ENCODE measurements at places on chromosomes 2 and 18. TPM values are rescaled to one million over a fixed set of nuclear protein-coding genes. Genes with fewer than 3 reads are reported as not detected.

GRCh38 chr2:13091861-13092378 lies 375.2 kb downstream of the TRIB2 start:
- no peaks in the 10 kb centered on the region for H3K36me3 ChIP-seq
- no peak for DNase-seq
- no peaks in the 10 kb centered on the region for H3K27me3 ChIP-seq
- no peak overlapping the region for H3K4me3 ChIP-seq
- no peak overlapping the region for H3K27ac ChIP-seq
- no peaks in the 10 kb centered on the region for H3K4me1 ChIP-seq

DNA sequence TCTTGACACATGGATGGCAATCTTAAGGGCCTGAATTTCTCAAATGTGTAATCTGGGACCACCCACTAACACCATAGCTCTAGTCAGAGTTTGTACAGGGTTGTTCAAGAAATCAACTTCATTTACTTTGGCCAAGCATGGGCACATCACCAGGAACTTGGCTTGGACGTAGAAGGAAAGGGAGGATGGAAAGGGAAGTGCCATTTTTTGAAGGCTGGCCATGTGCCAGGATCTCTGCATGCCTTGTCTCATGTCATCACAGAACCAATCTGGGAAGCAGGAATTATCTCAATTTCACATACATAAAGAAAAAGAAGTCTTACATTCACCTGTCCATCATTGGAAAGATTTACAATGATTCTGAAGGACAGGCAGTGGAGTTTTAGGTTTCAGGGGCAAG lies 128.1 kb downstream of the ANTXR1 start:
- no peaks in the 10 kb centered on the region for H3K4me1 ChIP-seq
- H3K4me3 ChIP-seq, result no peak overlapping the region
- no peak for DNase-seq
- H3K36me3 ChIP-seq, result no peaks in the 10 kb centered on the region
- no peaks in the 10 kb centered on the region for H3K27me3 ChIP-seq

- H3K27ac ChIP-seq, result no peak overlapping the region
- H3K4me1 ChIP-seq, result peaks cover 13% of the 10 kb centered on the region
- peak overlapping the region; percentile 57 for H3K4me3 ChIP-seq
- DNase-seq, result peak; percentile 13
- H3K27me3 ChIP-seq, result peaks cover 46% of the 10 kb centered on the region
- no peaks in the 10 kb centered on the region for H3K36me3 ChIP-seq
Measured at GRCh38 chr2:109614715-109615636, 812 bp downstream of the SOWAHC start.

Gene NT5DC4
- 10.3 TPM for total RNA-seq

Gene MROH2A
- total RNA-seq, result not detected
